ENCODE measurements at places on chromosomes 13 and 19. TPM values are rescaled to one million over a fixed set of nuclear protein-coding genes. Genes with fewer than 3 reads are reported as not detected.

DNA sequence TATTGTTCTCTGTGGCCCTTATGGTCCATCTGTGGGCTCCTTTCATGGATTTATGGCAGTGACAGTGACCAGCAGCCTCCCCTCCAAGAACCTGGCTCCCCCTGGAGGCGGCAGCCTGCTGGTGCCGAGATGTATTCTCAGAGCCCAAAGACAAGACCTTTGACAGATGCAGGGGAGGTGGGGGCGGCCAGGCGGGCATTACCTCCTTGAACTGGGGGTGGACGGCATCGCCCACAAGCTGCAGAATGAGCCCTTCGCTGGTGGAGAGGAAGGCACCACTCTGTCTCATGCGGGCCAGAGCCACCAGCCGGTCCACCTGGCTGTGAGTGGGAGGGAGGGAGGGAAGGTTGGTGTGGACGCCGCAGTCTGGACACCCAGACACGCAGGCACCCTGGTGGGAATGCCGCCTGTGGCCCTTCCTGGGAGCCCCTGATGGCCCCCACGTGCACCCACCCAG lies 6.6 kb downstream of the ISOC2 start:
- peak; percentile 72 for DNase-seq

ZNF69 gene
- total RNA-seq: 1.5 TPM

GRCh38 chr19:1094655-1094977 lies 559 bp downstream of the POLR2E start:
- DNase-seq: no peak

GRCh38 chr19:5319516-5319915 lies 21.1 kb downstream of the PTPRS start:
- no peak for DNase-seq

UQCR11 gene
- total RNA-seq: 150 TPM

DNA sequence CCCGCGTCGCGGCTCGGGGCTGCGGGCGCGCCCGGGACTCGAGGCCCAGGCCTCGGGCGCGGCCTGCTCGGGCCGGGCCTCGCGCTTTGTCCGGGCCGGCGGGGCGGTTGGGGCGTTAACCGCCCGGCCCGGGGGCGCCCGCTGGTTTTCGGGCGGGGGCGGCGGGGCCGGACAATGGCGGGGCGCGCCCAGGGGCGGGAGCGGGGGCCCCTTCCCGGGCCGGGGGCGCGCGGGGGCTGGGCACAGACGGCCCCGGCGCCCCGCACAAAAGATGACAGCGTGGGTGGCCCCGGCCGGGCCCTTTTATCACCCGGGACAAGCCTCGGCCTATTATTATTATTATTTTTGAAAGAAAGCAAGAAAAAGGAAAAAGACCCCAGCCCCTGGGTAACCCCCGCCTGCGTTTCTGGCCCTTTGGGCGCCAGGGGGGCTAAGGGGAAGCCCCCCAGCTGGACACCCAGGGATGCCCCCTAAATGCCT lies 419 bp downstream of the KDM4B start:
- DNase-seq: no peak

GRCh38 chr13:21445759-21446158 lies 13.3 kb downstream of the ZDHHC20 start:
- DNase-seq: no peak

PDCD5 gene
- 132 TPM for total RNA-seq

ZNF534 gene
- not detected for total RNA-seq

LIM2 gene
- not detected for total RNA-seq

GRCh38 chr13:108419768-108420167 lies 150.2 kb downstream of the TNFSF13B start:
- no peak for DNase-seq

MPHOSPH8 gene
- 19.3 TPM for total RNA-seq

P2RY11 gene
- 3.1 TPM for total RNA-seq

DNA sequence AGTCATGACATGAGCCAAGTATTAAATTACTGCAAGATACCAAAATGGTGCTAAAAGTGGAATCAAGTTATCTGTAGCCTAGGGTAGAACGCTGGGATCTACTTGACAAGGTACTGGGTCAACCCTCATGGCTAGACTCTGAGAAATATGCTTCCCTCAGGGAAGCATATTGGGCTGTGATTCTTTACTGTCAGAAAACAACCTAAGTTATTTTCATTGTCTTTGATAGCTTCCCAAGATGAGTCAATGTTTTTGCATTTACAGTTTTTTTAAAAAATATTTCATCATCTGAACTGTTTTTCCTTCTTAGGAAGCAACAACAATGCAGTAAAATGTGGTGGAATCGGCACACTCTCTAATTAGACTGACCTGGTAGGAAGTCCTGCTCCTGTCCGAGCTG lies 218.0 kb downstream of the RGCC start:
- DNase-seq: no peak

- no peak for DNase-seq
Observed at GRCh38 chr13:34412817-34413375, 529.2 kb upstream of the NBEA start.

DCT gene
- total RNA-seq: 1,300 TPM

All from SK-MEL-5 (cell line).